ENCODE measurements at places on chromosomes 16 and 17.

- no peak for DNase-seq
These were observed 9.4 kb upstream of the GNA13 start for GRCh38 chr17:65065906-65066305.

GRCh38 chr16:29984764-29985147 is 10.7 kb downstream of the HIRIP3 start:
- no peak for DNase-seq

DNA sequence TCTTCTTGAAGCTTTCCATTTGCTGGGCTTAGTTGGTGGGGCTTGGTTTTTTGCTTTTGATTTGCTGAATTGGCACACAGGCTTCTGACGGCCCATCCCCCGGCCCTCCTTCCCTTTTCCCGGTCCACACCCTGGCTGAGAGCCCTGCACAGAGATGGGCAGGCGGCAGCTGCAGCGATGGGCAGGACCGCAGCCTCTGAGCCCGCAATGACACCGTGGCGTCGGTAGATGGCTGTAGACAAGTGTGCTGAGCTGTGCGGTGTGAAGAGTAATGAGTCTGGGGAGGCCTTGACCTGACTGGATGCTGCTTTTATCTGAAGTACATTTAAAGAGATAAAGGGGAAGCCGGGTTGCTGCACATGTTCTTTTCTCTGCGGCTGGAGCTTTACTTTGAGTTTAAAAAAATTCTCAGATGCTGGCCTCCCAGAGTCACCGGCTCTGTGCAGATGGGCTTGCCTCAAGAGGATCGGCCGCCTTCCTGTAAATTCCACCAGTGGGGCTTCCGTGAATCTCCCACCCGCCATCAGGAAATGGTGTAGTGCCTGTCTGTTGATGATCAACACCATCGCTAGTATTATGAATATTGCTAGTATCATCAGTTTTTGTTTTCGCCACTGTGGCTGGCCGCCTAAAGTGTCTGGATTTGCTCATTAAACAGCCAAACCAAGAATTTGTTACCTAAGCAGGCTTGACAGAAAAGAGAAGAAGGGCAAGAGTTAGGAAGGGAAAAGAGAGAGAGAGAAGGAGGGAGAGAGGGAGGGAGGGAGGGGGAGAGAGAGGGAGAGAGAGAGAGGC is 245.6 kb upstream of the RBFOX1 start:
- DNase-seq, result no peak

DNA sequence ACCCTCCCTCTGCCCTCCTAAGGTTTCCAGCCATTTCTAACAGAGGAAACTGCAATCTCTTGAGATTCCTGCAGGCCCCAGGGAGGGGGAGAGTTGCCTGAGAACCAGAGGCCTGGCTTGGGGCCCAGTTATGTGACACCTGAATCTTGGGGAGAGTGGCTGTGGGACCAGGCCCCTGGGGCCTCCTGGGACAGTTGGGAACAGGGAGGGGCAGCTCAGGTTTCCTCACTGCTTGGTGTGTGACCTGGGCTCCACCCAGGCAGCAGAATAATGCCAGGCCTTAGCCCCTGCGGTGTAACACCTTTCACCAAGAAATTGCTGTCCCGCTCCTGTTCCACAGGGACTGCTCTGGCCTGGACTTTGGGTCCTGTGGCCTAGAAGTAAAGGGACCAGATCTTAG is 44.3 kb upstream of the CRHR1 start:
- DNase-seq, result no peak

- no peak for DNase-seq
These were observed 284.0 kb downstream of the SEC14L1 start for GRCh38 chr17:77424585-77425344.

GRCh38 chr17:75849279-75849646 is 5.1 kb upstream of the UNC13D start:
- DNase-seq, result no peak

- peak; percentile 67 for DNase-seq
These were observed 29.1 kb downstream of the AKAP1 start for GRCh38 chr17:57114085-57114673.

DNA sequence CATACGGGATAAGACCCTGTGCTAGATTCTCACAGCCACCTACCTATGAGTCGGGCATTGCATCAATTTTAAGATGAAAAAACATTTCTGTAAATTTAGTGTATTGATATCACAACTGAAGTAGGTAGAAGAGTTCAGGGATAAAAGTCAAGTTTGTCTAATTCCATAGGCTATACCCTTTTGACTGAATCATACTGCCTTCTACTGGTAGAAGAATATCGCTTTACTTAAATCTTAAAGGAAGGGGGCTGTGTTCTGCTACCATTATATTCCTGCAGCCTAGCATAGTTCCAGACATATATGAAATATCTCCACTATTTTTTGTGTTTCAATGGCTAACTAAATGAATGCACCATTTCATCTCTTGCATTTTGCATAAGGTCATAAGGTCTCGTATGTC is 1128.6 kb downstream of the CDH8 start:
- DNase-seq, result no peak

GRCh38 chr17:28624148-28624547 is 10.2 kb upstream of the RSKR start:
- no peak for DNase-seq

GRCh38 chr17:8080208-8080798 is 7.2 kb downstream of the ALOX12B start:
- no peak for DNase-seq

DNA sequence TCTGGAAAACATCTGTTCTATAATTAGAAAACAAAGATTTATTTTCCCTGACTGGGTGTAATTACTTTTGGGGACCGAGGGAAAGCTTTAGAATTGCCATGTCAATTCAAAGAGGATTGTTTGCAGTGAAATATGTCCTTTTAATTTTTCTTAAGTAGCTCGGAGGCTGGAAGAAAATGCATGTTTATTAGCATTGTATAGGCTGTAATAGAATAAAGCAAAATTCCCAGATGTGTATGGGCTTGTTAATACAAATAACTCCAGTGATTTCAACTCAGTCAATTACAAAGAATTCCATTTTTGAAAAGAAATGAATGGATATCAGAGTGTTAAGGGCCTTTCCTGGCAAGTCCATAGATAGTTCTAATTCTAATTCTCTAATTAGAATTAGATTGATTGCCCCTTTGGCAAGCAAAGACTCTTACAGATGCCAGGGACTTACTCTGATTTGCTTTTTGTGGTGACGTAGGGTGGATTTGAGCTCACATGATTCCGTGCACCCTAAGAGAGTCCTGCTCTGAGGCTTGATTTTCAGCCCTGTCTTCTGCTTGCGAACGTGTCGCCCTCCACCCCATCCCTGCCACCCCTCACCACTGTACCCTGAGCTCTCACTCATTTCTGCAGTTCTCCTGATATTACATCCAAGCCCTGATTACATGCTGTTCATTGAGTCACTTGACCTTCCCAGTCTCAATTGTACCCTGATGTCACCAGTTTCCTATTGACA is 70.0 kb upstream of the FAM20A start:
- no peak for DNase-seq

DNA sequence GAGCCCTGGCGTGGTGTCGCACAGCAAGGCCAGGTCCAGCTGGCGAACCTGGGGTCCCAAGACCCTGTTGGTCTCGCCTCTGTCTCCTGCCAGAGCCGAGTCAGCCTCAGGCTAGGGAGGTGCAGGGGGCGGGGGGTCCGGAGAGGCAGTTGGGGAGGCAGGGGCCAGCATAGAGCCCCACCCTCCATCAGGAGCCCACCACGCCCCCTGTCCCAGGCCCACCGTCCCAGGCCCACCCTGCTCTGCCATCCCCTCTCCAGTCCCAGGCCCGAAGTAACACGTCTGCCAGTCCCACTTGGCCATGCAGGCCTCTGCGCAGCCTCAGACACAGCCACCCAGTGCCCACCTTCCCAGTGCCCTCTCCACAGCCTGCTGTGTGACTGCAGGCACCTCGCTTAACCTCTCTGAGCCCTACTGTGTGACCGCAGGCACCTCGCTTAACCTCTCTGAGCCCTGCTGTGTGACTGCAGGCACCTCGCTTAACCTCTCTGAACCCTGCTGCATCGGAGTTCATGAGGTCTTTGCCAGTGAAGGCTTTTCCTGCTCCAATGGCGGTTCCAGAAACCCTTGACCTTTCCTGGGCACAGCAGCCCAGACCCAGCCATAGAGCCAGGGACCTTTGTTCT is 29.3 kb downstream of the ZNF469 start:
- no peak for DNase-seq

- no peak for DNase-seq
These were observed 246.9 kb downstream of the PRKCA start for GRCh38 chr17:66549311-66549704.

DNA sequence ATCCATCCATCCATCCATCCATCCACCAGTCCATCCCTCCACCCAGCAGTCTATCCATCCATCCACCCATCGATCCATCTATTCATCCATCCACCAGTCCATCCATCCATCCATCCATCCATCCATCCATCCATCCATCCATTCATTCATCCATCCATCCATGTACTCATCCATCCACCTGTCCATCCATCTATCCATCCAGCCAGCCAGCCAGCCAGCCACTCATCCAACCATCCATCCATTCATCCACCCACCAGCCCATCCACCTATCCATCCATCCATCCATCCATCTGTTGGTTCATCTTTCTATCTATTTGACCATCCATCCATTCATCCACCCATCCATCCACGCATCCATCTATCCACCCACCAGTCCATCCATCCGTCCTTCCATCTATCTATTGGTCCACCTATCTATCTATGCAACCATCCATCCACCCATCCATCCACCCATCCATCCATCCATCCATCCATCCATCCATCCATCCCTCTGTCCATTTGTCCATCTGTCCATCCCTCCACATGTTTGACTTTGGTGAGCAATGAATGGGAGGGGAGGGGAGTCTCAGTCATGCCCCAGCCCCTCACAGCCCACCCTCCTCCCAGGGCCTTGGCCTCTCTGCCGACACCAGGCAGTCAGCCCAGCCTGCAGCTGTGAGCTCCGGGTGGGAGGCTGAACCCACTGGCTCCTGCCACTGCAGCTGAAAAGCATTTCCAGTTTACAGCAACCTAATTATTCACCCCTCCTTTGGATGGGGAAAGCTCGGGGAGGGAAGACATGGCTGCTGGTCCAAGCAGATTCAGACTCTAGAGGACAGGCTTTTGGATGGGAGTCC is 38.1 kb upstream of the SSTR5 start:
- no peak for DNase-seq

- no peak for DNase-seq
These were observed 16.2 kb downstream of the CHRNB1 start for GRCh38 chr17:7460850-7461660.

GRCh38 chr17:33922971-33923370 is 332.1 kb upstream of the CCL2 start:
- DNase-seq, result no peak

- no peak for DNase-seq
These were observed 4.8 kb downstream of the NARF start for GRCh38 chr17:82463391-82463790.

DNA sequence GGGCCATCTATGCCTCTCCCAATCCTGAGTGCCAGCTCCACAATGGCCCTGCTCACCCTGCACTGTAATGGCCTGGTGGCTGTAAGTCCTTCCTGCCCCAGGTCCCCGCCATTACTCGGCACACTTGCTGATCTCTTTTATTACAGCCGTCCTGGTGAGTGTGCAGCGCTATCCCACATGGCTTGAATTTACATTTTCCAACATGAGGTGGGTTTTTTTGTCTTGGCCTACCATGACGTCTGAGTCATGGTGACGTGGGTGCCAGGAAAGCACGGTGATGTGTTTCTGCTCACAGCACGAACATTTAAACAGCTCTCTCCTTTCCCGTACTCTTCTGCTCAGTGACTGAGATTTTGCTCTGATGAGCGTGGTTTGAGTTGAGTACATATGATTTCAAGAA is 55.2 kb upstream of the FOXF1 start:
- DNase-seq, result no peak

GRCh38 chr16:78976212-78976611 is 624.3 kb downstream of the MAF start:
- no peak for DNase-seq

- no peak for DNase-seq
These were observed 6.7 kb upstream of the GOSR2 start for GRCh38 chr17:46916211-46916610.

Data from stimulated activated effector memory CD8-positive, alpha-beta T cell treated with anti-CD3 and anti-CD28 coated beads, Interleukin-12 subunit alpha, Interleukin-12 subunit beta, amount 100 ng/mL, for 72 hours (primary cell).